ENCODE measurements at places on chromosomes 7 and 10.

DNA sequence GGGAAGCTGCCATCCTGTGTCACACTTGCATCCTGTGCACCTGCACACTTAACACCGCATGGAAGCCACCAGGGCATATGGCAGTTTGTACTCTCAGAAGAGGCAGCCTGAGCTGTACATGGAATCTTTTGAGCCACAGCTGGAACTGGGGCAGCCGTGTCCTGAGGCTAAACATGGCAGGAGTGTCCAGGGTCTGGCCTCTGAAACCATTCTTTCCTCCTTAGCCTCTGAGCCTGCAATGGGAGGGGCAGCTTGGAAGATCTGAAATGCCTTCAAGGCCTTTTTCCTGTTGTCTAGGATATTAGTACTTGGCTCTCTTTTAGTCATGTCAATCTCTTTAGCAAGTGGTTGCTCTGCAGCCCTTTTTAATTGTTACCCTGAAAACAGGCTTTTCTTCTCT is 16.4 kb downstream of the PLCE1 start:
- DNase-seq, result no peak

DNA sequence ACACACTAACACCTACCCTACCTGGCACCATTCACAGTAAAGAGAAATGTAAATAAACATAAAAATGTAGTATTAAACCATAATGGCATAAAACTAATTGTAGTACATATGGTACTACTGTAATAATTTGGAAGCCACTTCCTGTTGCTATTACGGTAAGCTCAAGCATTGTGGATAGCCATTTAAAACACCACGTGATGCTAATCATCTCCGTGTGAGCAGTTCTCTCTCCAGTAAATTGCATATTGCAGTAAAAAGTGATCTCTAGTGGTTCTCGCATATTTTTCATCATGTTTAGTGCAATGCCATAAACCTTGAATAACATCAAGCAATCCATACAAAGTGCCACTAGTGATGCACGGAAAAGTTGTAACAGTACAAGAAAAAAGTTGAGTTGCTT is 75.4 kb downstream of the CFTR start:
- DNase-seq, result peak; percentile 38

DNA sequence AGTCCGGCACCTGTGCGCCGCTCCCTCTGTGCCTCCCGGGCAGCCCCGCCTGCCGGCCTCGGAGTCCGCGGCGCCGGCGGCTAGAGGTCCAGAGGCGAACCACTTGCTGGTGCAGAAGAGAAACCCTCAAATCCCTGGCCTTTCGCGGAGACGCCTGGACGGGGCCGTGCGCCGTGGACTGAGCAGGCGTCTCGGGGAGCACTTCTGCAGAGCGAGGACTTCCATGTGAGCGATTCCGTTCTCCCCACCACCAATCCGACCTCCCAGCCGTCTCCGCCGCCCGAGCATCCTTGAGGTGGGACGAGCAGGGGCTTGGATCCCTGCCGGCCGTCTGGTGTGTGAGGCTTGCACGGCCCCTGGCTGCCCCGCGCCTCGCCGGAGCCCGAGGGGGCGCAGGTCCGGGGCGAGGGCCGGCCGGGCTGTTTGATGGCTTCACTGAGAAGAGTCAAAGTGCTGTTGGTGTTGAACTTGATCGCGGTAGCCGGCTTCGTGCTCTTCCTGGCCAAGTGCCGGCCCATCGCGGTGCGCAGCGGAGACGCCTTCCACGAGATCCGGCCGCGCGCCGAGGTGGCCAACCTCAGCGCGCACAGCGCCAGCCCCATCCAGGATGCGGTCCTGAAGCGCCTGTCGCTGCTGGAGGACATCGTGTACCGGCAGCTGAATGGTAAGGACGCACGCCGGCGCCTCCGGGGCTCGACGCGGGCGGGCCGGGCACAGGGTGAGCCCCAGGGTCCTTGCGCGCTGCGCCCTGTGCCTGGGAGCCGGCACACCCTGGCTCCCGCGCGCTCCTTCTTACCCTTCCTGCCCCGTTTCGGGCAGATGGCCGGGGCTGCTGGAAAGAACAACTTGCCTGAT is 660 bp downstream of the GALNT17 start:
- DNase-seq, result no peak

DNA sequence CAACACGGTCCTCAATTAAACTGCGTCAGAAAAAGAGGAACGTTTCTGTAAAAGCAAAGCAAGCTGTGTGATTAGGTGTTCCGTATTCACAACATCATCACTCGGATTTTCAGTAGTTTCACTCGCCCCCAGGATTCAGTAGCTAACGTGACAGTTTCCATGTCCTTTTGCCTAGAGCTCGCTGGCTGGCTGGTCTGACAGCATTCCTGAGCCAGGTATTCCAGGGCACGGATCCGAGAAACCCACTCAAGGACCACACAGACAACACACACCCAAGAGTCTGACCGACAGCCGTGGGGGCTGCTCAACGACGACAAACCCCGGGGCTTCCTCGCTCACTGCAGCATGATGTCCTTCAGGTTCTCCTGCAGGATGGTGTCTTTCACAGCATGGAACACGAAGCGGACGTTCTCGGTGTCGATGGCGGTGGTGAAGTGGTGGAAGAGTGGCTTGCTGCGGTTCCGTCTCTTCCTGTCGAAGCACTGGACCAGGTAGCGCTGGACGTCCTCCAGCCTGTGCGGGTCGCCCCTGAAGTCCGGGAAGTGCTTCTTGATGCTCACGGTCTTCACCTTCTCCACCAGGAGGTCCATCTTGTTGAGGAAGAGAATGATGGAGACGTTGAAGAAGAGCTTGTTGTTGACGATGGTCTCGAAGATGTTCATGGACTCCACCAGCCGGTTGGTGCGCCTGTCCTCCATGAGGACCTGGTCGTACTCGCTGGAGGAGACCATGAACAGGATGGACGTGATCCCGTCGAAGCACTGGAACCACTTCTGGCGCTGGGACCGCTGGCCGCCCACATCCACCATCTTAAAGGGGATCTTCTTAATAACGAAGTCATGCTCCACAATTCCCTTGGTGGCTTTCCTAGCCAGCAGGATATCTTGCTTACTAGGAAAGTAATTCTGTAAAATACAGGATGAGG is 43.1 kb downstream of the AMZ1 start:
- no peak for DNase-seq

DNA sequence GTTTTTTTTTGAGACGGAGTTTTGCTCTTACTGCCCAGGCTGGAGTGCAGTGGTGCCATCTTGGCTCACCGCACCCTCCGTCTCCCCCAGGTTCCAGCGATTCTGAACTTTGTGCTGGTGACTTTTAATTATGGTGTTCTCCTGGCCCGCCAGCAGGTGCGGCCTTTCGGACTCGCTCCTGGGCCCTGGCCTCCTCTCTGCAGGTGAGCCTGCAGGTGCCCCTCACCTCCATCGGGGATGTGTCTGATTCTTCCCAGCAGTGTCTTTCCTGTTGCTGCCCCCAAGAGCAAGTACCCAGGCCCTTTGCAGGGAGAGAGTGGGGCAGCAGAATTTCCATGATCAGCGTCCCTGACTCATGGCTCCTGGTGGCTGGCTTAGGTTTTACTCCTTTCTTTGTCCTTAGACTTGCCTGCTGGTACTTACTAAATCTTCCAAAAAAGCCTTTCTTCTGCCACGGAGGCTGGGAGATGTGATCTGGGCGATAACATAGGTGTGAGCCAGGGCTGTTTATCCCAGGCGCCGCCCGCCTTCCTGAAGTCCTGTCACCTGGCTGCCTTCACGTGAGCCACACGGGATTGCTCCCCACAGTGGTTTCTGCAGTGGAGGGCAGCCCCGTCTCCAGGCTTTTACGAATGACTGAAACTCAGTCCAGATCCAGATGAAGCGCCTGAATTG is 10.7 kb downstream of the WIPI2 start:
- DNase-seq, result no peak

- DNase-seq, result peak; percentile 46
Measured at GRCh38 chr7:34133356-34133982, 228.1 kb downstream of the BMPER start.

GRCh38 chr7:121530227-121531174 is 134.4 kb upstream of the FAM3C start:
- peak; percentile 13 for DNase-seq

DNA sequence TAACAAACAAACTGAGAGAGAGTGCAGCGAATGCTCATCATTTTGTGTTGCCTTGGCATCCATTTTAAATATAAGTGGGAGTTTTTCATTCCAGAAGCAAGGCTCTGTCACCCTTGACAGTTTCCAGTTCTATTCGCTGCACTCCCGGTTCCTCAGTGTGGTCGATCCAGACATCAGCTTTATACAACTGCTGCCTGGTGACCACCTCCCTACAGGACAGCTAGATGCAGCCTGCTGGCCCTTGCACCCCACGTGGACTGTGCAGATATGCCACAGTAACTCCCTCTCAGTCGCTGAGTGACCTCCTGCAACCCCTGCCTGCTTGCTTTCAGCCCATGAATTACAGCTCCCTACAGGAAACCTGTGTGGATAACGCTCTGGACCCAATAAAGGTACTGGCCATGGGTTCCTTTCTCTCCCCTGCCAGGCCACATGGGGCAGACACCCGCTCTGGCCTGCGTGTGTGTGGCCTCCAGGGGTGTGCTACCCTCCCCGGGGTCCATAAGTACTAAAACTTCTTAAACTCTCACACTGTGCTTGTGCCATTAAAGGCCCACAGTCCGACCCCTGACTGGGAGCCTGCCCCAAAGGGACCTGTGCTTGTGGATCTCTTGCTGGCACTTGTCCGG is 23.6 kb downstream of the BEND7 start:
- DNase-seq, result no peak

- DNase-seq, result peak; percentile 91
Measured at GRCh38 chr10:60732198-60732806, 46.0 kb upstream of the CDK1 start.

DNA sequence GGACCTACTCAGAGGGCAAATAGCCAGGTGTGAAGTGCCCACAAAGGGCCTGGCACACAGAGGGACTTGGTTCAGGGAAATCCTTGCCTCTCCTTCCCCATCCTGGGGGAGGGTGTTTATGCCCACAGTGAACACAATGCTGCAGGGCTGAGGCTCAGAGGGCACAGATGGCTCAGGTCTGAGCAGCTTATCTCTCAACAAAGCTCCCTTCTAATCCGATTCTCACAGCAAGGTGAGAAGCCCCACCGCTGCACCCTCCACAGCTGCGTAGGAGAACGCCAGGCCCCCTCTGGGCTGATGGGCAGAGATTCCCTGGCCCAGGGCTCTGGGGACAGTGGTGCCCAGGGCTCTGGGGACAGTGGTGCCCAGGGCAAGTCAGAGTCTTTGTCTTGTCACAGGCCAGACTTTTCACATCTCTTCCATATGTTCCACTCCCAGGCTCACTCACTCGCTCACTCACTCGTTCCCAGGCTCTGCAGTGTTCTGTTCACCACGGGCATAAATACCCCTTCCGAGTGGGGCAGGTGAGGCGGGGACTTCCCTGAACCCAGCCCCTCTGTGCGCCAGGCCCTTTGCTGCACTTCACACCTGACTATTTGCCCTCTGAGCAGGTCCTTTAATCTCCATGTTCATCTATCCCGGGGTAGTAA is 8.7 kb upstream of the CDHR1 start:
- no peak for DNase-seq

DNA sequence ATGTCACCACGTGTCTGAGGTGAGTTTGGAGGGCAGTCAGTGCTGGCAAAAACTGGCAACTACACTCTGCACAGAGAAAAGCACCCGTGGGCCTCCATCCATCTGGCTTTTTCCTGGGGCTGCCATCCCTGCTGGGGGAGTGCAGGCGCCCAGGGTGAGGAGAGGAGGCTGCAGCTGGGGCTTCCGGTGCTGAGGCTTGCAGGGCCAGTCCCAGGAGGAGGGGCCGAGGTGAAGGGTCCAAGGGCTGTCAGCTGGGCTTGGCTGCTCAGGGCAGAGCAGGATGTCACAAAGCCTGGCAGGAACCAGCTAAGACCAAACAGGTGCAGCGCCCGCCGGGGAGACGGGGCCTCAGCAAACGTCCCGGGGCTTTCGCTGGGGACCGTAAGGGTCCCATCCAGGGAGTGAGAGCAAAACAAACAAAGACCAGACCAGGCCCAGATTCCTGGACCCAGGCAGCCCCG is 77.2 kb downstream of the CFAP46 start:
- no peak for DNase-seq

GRCh38 chr7:43018446-43018845 is 86.3 kb downstream of the MRPL32 start:
- no peak for DNase-seq

- no peak for DNase-seq
Measured at GRCh38 chr7:139683137-139683921, 94.5 kb downstream of the HIPK2 start.
